ENCODE measurements at places on chromosomes 5 and 9.

DNA sequence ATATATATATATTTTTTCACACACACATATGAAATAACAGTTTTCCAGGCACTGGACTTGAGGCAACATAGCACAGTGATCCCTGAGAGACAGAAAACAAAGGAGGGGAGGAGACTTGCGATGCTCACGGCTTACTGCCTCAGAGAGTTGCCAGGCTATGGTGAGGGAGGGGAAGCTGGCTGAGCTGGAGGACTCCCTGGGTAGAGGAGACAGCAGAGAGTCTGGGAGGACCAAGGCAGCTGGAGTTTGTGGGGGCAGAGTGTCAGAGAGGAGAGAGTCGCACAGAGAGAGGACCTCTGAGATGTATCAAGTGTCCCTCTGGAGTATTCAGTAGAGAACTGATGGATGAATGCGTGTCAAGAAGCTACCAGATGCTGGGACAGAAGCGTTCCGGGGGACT is 23.1 kb upstream of the QSOX2 start:
- DNase-seq: no peak

- no peak for DNase-seq
Measured at GRCh38 chr5:134833340-134834032, 12.3 kb upstream of the C5orf24 start.

GRCh38 chr5:96657068-96657467 is 5.1 kb upstream of the CAST start:
- DNase-seq: no peak

- no peak for DNase-seq
Measured at GRCh38 chr9:86655147-86655546, 292.2 kb downstream of the GAS1 start.

GRCh38 chr5:131671409-131671808 is 36.4 kb upstream of the RAPGEF6 start:
- DNase-seq: no peak

GRCh38 chr5:33148076-33148513 is 292.7 kb upstream of the TARS1 start:
- no peak for DNase-seq

- no peak for DNase-seq
Measured at GRCh38 chr5:77987331-77987730, 211.2 kb upstream of the TBCA start.

- DNase-seq: no peak
Measured at GRCh38 chr9:92163276-92163675, 48.1 kb upstream of the SPTLC1 start.

DNA sequence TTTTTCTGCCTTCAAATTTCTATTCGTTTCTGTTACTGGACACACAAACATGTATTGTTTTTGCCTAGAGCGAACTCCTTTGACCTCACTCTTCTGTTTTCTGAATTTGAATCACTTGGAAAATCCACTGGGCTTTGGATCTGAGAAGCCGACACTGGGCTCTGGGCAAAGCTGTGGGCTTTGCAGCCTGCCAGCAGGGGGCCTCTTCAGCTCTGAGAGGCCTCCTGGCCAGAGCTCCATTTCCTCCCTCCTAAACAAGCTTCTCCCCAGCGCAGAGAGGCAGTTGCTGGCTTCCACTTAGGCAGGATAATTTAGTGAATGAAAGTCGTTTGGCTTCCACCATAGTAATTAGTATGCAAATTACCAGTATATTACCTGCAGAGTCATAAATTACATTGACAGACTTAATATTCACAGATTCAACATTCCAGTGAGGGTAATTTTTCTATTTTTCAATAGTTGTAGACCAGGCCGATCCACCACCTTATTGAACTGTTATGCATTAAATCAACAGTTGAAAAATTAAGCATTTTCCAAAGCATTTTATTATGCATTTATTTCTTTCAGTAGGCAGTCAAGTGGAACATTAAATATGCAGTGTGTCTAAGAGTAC is 104.0 kb upstream of the ZNF366 start:
- peak; percentile 47 for DNase-seq

DNA sequence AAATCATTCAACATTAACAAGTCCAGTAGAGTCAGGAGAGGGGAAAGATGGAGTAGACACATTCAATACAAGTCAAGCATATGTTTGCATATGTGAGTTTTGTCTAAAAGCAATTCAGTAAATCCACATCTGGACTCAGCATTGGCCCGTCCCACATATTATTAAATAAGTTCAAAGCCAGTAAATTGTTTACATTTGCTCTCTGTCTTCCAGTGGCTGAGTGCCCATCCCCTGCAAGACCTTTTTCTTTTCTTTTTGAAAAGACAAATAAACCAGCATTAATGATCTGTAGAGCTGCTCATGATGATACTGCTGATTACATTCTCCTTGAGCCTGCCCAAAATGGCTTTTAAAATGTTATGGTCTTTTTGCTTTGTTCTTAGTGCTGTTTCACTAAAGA is 71.1 kb downstream of the TNC start:
- no peak for DNase-seq

- no peak for DNase-seq
Measured at GRCh38 chr5:18975624-18976023, 1012.4 kb downstream of the CDH18 start.

DNA sequence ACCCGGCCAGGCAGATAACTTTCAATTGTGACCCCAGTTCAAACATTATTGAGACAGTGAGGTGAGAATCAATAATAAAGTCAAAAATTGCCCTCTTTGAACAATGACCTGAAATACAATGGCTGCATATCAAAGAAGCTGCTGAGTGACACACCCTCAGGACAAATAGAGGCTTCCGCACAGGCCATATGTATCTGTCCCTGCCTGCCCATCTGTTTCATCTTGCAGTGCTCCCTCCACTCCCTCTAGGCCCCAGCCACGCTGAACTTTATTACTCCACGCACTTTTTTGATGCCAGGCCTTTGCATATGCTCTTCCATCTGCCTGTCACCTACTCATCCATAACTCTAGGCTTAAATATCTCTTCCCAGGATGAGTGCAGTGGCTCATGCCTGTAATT is 15.9 kb upstream of the PFDN1 start:
- no peak for DNase-seq

GRCh38 chr9:14958989-14959388 is 48.8 kb upstream of the FREM1 start:
- no peak for DNase-seq

DNA sequence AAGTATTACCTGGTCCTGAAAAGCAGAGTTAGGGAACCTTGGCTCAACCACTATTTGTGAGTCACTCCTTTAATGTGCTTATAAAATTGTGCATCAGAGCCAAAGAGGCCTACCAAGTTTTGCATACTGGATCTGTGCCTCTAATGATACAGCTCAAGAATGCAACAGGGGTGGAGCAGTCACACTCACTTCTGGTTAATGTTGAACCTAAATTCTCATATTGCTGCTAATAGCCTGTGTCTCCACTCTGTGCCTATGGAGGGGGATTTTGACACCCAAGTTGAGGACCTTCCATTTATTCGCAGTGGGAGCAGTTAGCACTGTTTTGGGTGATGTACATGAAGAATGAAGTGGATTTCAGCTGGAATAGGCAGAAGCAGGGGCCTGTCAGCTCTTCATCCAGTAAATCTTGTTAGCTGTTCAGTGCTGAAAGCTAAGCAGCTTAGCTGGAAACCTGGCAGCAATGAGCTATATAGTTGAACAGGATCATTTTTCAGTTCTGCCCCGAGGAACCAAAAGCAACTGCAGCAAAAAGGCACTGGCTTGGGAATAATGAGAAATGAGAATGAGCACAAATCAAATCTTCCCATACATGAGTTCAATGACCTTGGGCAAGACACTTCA is 9.7 kb downstream of the SH3TC2 start:
- DNase-seq: no peak

DNA sequence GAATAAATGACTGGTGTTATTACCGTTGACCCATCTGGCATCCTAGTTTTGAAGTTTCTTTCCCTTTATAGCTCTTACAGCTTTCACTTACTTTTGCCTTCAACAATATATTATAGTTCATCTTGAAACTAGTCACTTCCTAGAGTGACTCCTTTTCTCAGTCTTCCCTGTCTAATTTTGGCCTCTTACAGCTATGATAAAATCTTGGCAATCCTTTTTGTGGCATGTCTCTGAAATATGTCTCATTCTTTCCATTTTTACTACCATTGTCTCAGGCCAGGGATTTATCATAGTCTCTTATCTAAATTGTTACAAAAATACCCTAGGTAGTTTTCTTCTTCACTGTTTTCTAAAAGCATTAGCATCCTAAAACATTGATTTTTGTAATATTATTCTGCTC is 621.3 kb upstream of the ZNF608 start:
- no peak for DNase-seq

- no peak for DNase-seq
Measured at GRCh38 chr5:177366528-177367322, 9.0 kb downstream of the RGS14 start.

GRCh38 chr5:35678661-35679060 is 61.0 kb downstream of the SPEF2 start:
- DNase-seq: no peak

DNA sequence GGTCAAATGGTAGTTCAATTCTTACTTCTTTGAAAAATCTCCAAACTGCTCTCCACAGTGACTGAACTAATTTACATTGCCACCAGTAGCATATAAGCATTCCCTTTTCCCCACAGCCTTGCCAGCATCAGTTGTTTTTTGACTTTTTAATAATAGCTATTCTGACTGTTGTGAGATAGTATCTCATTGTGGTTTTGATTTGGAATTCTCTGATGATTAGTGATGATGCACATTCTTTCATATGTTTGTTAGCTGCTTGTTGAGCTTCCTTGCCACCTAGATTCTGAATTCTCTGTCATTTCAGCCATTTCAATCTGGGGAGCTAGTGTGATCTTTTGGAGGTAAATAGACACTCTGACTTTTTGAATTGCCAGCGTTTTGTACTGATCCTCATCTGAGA is 24.0 kb downstream of the CDK20 start:
- no peak for DNase-seq

DNA sequence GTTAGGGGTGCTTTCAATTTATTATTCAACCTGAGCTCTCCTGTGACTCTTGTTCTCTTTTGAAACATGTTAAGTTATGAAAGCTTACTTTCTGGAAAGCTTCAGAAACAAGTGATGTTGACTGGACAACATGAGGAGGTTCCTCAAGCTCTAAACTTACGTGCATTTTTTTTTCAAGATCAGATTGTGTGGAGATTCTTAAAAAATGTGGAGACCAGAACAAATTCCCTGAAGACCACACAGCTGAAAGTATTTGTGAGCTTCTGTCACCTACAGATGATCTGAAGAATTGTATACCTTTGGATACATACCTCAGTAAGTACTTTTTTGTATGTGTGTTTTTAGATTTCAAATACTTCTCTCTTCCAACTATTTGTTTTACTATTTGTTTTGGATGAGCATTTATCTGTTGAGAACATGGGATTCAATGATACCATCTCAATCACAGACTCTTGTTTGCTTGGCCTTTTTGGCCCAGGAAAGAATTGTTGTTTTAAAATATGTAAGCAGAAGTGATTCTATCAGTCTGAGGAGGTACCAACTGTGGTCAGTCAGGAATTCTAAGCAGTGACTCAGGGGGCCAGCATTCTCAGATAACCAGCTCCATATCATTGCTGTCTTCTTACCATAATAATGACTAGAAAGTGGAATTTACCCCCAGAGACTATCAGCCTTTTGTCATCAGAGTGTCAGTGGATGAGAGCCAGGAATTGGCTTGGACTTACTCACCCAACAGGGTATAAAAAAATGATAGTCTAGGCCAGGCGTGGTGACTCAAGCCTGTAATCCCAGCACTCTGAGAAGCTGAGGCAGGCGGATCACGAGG is 34.4 kb upstream of the GLIPR2 start:
- no peak for DNase-seq

DNA sequence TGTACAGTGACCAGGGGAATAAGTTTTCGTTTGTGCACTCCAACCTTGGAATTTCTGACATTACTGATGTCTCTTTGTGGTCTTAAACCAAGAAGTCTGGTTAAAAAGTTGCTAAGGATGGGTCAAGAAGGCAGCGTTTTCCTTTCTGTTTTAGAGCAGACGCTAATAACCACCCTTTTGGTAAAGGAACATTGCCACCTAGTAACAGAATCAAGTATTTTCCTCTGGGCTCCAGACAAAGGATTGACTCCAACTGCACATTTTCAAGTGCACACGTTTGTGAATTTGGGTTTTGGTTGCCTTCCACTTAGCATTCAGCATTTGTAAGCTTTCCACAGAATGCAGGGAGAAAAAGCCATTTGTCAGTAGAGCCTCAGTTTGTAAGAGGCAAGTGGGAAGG is 22.2 kb upstream of the CEP78 start:
- DNase-seq: no peak

- no peak for DNase-seq
Measured at GRCh38 chr9:9557804-9558334, 1054.9 kb downstream of the PTPRD start.

- DNase-seq: no peak
Measured at GRCh38 chr5:65144136-65144871, 337.4 kb downstream of the ADAMTS6 start.

DNA sequence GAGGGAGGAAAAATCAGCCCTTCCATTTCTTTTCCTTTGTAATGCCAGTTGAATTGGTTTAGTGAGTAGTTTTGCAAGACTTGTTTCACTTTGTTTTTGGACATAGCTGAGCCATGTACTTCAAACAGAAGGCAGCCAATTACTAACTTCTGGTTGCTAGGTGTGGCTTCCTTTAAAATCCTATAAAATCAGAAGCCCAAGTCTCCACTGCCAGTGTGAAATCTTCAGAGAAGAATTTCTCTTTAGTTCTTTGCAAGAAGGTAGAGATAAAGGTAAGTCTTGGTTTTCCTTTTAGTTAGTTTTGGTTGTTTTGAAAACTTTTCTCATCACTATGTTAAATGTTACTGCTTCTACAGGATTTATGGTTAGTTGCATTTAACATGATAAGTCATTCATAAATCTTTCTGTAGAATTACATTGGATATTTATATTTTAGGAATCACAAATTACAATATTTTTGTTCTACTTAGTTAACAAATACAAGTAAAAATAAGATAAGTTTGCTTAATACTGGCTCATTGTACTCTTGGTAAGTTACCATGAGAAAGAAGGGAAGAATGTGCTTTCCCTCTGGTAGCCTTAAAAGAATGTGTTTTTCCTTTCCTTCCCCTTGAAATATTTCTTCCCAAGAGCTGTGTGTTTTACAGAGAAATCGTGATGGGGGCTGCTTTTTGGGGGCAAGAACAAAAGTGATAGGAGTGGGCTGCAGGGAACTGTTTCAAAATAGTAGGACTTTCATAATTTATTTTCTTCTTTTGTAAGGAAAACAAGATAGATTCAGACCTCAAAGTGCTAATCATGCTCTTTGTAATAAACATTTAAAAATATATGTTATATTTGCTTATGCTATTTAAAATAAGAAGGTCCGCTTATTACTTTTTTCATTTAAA is at the start of gene ANXA1:
Gene ANXA1, plus strand, starts transcription at position 213 of the 890 bp plus-strand sequence. CDS start 6,671 bp downstream, outside the sequence.
- no peak for DNase-seq
